Breast epithelium (tissue), 4 donors: ENCODE measurements at places on chromosomes 5 and 9.

- no peak for DNase-seq
Measured at GRCh38 chr5:151101151-151101550, 20.3 kb upstream of the TNIP1 start.

DNA sequence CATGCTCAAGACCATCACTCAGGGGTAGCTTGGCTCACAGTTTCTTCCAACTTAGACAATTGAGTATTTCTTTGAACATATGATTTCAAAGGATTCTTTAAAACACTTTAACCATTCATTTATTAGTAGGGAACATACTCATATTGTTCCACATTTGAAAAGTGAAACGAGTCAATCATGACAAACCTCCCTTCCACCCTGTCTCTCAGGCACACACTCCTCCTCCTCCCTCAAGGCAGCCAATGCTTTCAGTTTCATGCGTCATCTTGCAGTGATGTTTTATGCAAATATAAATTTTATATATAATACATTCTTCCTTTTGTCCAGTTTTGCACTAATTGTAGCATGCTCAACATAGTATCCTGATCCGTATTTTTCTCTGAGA is 126.0 kb upstream of the BOD1 start:
- no peak for DNase-seq

GRCh38 chr5:162107591-162107990 is 40.0 kb downstream of the GABRG2 start:
- DNase-seq, result no peak

GRCh38 chr5:139783436-139783965 is 12.1 kb upstream of the PSD2 start:
- no peak for DNase-seq

- DNase-seq, result no peak
Measured at GRCh38 chr5:133410335-133410828, 202.0 kb downstream of the FSTL4 start.

DNA sequence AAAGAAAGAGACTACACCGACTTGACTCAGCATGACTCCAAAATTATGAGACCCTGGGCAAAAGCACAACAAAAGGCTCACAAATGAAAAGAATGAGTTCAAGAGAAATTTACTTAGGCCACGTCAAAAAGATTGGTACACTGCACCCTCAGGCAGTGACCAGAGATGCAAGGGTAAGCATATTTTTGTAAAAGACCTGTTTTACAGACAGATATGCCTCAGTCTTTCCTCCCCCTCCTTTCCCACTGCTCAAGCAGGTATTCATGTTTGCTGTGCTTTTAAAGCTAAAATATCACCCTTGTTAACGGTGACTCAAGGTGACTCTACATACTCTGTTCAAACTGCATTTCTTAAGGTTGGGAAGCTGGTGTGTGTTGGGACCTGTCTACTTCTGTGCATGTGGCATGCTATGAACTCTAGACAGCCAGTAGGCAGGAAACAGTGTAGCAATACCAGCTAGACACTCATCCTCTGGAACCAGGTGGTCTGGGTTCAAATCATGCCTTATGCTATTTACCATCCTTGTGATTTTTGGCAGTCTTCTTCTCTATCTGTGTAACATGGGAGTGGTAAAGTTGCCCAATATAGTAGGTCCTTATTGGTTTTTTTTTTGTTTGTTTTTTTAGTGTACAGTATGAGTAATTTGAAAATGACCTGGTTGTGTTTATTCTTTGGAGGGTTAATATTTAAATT is 98.7 kb downstream of the TLE4 start:
- DNase-seq, result no peak

DNA sequence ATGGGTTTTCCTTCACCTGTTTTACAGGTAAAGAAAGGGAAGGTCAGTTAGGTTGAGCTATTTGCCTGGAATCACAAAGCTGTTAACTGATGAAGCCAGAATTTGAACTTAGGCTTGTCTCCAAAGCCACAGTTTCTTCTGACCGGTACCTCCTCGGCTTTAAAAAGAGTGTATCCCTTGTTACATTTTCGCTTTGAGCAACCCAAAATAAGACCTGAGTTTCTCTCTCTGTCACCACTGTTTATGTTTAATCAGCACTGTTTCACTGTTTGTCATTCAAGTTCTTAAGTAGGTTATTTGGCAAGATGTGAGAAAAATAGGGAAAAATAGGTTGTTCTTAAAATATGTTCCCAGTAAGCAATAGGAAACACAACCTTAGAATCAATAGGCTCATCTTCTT is 84.6 kb downstream of the VCAN start:
- DNase-seq, result no peak

- no peak for DNase-seq
Measured at GRCh38 chr5:50420343-50420935, 20.6 kb downstream of the EMB start.

- no peak for DNase-seq
Measured at GRCh38 chr9:18495065-18495464, 21.1 kb downstream of the ADAMTSL1 start.

DNA sequence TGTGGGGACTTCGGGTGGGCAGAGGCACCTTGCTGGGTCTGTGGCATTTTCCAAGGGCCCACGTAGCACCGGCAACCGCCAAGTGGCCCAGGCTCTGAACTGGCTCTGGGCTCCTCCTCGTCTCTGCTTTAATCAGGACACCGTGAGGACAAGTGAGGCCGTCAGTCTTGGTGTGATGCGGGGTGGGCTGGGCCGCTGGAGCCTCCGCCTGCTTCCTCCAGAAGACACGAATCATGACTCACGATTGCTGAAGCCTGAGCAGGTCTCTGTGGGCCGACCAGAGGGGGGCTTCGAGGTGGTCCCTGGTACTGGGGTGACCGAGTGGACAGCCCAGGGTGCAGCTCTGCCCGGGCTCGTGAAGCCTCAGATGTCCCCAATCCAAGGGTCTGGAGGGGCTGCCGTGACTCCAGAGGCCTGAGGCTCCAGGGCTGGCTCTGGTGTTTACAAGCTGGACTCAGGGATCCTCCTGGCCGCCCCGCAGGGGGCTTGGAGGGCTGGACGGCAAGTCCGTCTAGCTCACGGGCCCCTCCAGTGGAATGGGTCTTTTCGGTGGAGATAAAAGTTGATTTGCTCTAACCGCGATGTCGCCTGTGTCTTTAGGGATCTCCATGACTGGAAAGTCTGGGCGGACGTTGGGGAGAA is 5.8 kb downstream of the DPP7 start:
- no peak for DNase-seq

DNA sequence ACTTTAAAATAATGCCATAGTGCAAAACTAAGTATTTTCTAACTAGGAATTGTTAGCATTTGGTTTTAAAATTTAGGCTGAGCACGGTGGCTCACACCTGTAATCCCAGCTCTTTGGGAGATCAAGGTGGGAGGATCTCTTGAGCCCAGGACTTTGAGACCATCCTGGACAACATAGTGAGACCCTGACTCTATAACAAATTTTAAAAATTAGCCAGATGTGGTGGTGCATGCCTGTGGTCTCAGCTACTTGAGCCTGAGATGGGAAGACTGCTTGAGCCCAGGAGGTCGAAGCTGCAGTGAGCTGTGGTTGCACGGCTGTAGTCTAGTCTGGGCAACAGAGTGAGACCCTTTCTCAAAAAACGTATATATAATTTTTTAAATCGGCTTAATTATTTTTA is 4.9 kb downstream of the OTULIN start:
- DNase-seq, result no peak
